ENCODE measurements at places on chromosomes 7 and 10.

- no peak for DNase-seq
Measured at GRCh38 chr7:16063221-16063620, 358.1 kb downstream of the CRPPA start.

GRCh38 chr10:124145109-124145870 is 51.9 kb upstream of the CHST15 start:
- DNase-seq: peak; percentile 82

- no peak for DNase-seq
Measured at GRCh38 chr7:11988186-11988585, 156.2 kb upstream of the THSD7A start.

- DNase-seq: no peak
Measured at GRCh38 chr10:51879238-51879637, 179.8 kb upstream of the CSTF2T start.

- DNase-seq: no peak
Measured at GRCh38 chr10:27143686-27144085, 10.5 kb downstream of the YME1L1 start.

DNA sequence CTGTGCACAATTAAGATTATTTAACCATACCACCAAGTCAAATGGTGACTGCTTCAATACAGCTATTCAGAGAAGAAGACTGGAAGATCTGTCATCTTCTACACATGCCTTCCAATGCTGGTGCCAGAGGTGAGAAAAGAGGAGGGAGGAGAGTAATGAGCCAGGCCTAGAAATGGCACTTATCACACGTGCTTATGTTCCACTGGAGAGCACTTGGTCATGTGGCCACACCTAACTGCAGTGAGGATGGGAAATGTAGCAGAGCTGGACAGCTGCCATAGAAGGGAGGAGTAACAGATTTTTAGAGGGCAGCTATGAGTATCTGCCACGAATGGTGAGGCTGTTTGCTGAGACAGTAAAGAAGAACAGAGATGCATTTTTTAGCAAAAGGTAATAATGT is 77.1 kb downstream of the MPLKIP start:
- DNase-seq: no peak

- DNase-seq: no peak
Measured at GRCh38 chr10:76234499-76235226, 803.2 kb downstream of the LRMDA start.

DNA sequence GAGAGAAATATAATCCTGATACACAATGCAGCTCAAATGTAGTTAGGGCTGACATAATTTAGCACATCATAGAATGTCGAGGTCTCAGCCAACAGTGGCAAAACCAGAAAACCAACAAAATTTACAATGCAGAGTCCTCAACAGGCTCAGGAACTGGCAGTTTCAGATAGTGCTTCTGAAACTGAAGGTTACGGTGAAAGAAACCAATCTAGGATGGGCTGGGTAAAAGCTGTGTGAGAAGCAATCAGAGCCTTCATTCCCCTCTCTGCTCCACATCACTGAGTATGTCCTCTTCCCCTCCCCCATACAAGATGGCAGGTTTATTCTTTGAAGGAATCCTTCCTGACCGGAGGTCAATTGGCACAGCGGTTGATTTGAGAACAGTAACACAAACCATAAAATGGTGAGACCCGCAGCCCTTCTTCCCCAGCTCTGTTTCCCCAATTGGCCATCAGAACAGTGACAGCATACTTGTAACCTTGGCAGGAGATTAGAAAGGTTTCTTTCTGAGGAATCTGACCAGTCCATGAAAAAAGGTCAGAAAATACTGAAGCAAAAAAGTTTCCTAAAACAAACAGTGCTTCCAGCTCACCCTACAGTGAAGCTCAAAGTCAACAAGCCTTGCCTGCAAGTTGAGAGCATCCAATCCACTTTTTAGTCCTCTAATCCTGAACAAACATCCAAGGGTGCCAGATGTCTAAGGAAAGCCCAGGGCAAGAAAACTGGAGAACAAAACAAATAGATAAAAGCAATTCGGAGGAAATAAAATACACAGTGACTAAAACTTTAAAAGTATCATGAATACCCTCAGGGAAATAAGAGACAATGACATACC is 53.9 kb upstream of the IL6 start:
- DNase-seq: no peak
